ENCODE measurements at places on chromosomes 1 and 21.

DNA sequence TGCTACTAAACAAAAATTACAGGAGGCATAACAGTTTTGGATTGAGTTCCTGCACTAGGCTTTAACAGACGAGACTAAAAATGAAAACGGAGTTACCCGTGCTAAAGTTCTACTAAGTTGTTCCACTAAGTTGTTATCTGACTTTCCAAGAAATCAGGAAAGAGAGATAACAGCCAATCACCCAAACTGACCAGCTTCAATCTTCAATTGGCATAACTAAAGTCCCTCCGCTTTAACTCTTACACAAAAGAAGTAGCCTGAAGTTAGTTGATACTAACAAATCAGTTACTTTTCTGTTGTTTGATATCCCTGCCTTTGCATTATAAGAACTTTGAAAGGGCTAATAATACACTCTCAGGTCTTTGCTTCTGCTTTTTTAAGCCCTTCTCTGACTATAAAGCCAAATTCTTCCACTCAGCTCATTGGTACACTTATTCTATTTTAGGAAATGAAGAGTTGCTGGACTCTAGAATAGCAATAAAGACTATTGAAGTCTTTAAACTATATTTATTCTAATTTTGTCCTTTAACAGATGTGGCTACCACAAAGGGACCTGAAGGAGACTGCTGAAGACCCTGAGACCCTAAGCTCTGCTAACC lies 61.3 kb downstream of the TESK2 start:
- DNase-seq: no peak

GRCh38 chr1:189681252-189681919 lies 796.3 kb downstream of the BRINP3 start:
- no peak for DNase-seq

- DNase-seq: no peak
Observed at GRCh38 chr1:116948046-116948445, 38.3 kb downstream of the PTGFRN start.

DNA sequence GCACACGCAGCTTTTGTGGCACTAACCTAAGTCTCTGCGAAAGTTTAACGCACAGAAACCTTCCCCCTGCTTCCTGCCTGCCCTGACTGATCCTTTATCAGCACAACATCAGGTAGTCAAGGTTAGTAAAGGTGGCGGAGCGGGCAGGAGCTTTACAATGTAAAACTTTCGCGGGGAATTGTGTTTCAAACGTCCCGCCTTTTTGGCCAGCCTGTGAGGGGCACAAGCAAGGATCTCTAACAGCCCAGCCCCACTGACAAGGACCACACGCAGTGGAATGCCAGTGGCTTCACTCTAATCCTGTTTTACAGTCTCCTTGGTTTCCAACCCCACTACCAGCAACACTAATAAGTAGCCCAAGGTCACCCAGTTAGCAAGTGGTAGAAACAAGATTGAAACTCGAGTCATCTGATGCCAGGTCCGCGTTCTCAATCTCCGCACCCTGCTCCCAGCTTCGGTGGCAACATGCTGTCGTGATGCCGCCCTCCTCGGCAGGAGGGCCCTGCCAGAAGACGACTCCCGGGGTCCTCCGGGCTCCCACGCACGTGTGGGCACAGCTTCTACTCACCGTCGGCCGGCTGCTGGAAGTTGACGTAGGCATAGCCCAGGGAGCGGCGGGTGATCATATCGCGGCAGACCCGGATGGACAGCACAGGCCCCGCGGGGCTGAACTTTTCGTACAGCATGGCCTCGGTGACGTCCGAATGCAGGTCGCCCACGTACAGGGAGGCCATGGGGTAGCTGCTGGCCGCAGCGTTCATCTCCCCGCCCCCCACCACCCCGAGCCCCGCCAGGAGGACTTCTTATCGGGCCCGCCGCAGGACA lies 1.2 kb downstream of the PABPC4 start:
- peak; percentile 38 for DNase-seq

DNA sequence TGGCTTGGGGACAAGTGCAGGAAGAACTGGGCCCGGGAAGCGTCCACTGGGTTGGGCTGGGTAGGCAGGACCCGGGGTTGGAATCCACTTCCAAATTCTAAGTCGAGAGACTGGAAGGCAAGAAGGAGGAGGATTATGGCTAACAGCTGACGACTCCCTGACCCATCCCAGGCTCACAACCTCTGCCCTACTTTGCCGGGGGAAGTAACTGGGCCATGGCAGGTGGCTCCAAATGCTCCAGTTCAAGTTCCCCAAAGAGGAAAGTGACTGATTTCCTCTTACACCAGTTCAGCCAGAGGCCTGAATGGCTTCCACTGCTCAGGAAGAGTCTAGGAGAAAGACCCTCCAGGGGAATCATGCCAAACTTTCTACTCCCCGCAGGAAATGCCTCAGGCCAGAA lies 11.4 kb downstream of the EMC1 start:
- DNase-seq: no peak

- no peak for DNase-seq
Observed at GRCh38 chr1:175481126-175482070, 262.0 kb downstream of the TNR start.

Measured in amniotic stem cell (primary cell).